ENCODE measurements at places on chromosomes 3 and 15.

DNA sequence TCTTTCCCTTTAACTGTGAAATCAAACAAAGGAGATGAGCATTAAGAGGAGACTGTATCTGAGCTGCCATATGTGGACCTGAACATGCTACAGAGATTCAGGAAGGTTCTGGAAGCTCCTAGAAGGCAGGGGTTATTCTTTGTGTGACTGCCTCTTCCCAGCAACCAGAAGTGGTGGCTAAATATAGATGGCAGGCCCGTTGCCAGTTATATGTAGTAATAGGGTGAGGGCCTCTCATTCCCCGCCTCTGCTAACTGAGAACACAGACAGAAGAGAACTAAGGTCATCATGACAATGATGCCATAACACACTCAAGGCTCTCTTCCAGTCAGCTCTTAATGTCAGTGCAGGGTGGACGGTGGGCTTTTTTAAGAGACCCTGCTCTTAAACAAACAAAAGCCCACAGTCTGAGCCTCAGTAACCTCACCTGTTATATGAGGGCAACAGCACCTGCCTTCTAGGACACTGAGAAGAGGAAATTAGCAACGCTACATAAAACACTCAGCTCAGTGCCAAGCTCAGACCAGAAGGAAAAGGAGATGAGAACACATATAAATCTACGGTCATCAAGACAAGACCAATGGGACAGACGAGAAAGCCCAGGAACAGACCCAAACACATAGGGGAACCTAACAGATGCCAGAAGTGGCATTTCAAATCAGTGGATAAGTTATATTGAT lies 22.3 kb downstream of the CFAP92 start:
- no peak for DNase-seq

DNA sequence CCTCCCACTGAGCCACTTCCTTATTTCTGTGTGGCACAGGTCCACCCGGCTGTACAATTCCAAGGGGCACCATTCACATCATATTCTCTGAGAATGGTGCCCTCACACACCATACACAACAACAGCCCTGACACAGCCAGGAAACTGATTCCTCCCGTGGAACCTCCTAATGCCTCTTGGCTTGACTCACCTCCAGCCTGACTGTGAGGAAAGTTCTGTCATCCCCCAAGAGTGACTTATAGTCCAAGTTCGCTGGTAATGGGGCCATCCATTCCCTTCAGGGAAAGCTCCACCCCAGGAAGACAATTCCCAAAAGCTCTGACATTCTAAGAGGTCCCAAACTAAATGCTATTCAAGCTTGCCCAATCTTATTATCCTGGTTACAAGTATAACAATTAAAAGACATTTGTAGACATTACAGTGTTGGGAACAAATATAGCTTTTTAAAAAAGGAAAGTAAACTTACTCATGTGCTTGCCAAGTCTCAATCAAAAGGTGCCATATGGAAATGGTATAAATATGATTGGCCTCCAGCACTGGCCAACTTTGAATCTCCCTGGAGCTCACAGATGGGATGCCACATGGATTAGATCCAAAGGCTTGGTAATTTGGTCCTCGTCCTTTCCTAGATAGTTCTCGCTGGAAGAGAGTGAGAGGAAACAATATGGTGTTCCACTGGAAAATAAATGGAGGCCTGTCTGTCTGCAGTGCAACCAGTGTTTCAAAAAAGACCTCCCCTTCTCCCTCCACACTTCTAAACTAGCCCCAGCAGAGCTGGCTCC lies 56.3 kb upstream of the PSMD6 start:
- DNase-seq, result no peak

DNA sequence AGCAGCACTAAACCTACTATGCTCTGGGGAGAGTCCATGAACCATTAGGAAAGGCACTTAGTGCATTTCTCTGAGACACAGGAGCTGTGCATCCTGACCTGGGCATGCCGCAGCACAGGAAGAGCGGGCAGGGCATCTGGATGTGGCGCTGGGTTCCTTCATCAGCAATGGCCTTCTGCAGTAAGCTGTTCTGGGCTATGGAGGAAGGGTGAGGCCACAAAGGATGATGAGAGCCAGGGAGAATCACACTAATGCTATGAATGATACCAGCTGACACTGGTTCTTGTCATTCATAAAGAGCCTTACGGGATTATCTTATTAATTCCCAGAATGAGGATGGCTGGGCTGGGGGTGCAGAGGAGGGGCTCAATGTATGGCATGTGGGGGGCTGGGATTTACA lies 12.7 kb upstream of the SCN10A start:
- DNase-seq, result no peak

- no peak for DNase-seq
These were observed 119.7 kb upstream of the IGSF10 start for GRCh38 chr3:151580591-151580990.

- no peak for DNase-seq
These were observed 55.5 kb upstream of the MRPS22 start for GRCh38 chr3:139288266-139288821.

DNA sequence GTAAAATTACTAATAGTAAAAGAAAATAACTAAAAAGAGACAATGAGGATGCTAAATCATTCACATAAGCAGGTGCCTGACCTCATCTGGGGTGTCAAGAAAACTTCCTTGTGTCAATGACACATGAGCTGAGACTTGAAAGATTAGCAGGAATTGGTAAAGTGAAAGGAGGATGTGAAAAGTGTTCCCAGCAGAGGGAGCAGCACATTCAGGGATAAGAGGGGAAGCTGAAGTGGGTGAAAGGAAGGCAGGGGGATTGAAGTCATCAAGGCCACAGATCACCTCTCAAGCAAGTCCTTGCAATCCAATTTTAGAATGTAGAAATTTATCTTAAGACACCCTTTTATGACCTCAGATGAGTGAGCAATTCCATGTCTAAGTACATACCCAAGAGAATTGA lies 60.2 kb upstream of the ACP3 start:
- DNase-seq, result peak; percentile 45

DNA sequence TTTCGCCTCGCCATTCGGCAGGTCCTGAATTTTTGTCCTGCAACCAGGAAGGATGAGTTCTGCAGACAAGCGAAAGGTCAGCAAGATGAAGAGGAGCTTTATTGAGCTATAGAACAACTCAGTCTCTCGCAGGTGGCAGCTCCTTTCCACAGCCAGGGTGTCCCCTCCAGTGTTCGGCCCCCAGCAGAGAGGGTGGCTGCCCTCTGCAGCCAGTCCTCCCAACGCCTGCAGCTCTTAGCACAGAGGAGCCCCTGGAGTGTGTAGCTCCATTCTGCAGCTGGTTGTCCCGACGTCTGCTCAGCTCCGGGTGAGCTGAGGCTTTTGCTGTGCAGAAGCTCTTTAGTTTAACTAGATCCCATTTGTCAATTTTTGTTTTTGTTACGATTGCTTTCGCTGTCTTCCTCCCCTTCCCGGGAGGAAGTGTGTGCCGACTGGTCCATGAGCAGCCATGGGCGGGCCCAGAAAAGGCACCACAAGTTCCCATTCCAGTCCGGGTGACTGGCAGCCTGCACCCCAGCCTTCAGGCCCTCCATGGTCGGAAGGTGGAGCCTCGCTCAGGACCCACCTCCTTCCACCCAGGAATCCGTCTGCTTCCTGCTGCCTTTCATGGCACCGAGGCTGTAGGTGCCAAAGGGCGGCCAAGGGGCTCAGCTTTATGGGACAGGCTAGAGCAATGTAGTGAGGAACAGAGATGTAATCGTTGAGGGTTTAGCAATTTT lies 497.8 kb upstream of the CNTN4 start:
- DNase-seq, result no peak

DNA sequence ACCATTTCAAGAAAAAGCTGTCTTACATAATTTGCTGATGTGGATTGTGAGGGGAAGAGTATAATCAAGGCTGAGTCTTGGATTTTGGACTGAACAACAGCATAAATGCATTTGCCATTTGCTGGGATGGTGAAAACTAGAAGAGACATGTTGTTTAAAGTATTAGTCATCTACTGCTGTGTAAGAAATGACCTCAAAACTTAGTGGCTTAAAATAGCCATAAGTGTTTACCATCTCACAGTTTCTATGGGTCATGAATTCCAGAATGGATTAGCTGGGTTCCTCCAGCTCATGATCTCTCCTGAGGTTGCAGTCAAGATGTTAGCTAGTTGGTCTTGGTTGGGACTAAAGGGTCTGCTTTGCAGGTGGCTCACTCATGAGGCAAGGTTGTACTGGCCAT lies 66.2 kb downstream of the SCN11A start:
- no peak for DNase-seq

DNA sequence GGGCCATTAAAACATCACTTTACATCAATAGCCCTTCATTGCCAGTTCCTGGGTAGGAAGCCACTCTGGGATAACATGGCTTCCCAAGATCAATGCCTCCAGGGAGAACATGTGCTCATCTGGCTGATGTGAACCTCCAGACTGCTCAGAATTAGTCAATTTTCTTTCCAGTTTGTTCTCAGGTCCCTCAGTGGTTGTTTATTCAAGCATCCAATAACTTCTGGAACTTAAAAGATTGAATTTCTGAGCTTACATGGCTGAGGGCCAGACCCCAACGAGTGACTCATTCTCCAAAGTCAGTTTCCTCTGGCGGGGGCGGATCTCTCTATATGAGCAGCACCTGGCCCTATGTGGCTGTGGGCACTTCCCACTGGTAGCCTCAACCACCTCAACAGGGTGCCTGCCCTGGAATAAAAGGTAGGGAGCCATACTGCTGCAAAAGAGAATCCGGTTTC lies 34.0 kb downstream of the LYZL4 start:
- no peak for DNase-seq

GRCh38 chr15:31457631-31458526 lies 131.2 kb downstream of the KLF13 start:
- no peak for DNase-seq

DNA sequence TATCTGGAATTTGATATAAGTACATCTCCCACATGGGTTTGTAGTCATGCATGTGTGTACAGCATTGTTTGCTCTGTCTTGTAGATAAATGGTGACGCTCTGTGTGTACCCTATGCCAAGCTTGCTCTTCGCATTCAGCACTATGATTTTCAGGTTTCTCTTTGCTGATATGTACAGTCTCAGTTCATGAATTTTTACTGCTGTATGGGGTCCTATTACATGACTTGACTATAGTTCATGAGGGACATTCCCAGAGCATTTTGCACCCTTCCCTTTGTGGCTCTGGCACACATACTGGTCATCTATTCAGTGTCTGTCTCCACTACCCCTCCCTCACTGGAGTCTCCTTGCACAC lies 132.7 kb downstream of the EEFSEC start:
- no peak for DNase-seq

DNA sequence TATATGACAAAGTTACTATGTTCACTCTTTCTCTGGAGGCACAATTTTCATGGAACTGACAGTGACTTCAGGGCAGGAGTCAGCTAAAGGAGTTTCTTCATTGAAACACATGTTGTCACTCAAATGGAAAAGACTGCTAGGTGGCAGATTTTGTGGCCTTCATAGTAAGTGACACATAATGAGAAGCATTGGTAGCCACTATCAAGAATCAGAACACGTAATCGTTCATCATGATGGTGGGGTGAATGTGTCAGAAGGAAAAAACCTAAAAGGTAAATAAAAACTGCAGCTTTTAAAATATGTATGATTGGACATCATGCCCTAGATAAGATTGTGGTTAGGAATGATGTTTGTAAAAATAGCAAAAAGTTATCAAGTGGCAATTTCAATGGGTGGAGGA lies 1491.0 kb downstream of the SI start:
- no peak for DNase-seq

DNA sequence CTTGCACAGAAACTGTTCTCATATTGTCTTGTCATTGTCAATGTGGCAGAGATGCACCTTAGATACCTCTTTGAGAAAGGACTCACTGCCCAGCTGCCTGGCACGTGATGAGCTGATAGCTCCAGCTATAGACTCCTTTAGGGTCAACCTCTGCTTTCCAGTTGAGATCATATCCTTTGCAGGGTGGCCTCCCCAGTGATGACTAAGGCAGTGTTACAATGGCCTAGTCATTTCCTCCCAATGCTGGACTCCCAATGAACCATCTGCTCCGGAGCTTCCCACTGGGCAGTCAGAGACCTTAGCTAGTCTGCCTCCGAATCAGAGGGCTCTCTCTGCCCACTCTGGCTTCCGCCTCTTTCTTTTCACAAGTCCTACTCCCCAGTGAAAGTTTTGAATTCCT lies 79.5 kb downstream of the CHRD start:
- DNase-seq, result no peak

DNA sequence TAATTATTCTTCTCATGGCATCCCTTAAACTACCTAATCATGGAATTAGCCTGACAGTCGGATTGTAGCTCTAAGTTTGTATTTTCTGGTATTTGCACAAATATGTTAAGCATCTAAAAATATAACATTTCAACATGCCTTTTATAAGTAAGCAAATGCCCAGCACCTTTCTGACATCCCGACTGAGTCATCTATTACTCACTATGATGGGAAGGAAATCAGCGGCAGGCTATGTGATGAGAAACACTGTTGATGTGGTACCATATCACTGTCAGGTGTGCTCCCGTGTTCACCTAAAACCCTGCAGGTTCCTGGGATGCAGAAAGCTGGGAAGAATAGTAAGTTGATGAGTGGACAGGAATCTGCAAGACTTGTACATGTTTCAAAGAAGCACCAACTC lies 367.8 kb upstream of the IL12A start:
- DNase-seq, result no peak

GRCh38 chr3:79236496-79236895 lies 531.3 kb downstream of the ROBO1 start:
- no peak for DNase-seq

DNA sequence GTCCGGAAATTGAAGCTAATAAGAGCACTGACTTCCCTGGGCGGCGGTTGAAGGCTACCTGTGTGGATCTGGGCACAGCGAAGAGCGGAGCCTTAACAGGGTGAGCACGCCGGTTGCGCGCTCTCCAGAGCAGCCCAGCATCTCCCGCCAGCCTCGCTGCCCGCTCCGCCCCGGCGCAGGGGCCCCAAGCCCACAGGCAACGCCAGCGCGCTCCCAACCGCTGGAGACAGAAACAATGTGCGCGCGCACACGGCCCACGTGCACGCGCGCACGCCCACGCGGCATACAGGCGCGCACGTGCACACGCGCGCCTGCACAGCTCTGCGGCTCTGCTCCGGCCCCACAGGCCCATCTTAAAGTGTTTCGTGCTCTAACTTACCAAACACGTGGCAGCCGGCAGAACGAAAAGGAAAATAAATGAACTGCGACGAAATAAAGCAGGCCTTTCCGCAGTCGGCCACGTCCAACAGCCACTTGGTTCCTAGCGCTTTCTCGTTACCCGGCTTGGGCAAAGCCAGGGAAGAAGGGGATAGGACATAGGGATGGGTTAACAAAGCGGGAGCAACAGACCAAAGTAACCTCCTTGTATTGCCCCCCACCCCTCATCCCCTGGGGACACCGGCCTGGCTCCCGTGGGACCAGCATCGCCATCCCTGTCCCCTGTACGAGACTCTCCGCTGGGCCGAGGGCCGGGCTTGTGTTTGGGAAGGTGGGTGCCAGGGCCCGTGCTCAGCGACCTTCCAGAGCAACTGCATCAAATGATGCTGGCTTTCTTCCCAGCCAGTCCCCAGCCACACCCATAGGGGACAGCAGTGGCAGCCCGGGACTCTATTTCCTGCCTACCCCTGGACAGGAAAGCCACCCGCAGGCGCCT lies 203.7 kb downstream of the ABHD5 start:
- DNase-seq, result no peak

- DNase-seq, result no peak
These were observed 611.9 kb downstream of the EDEM1 start for GRCh38 chr3:5799398-5799797.

Data from GF-D8 (cell line).